ENCODE measurements at places on chromosomes 2 and 18. TPM values are rescaled to one million over a fixed set of nuclear protein-coding genes. Genes with fewer than 3 reads are reported as not detected.

Gene ABCG8
- not detected for total RNA-seq

Gene WIPF1
- total RNA-seq: 126 TPM

Gene ACMSD
- total RNA-seq: not detected

Gene TACR1
- total RNA-seq: under 0.01 TPM

Gene KHK
- total RNA-seq: 0.52 TPM

Gene MOCOS
- under 0.01 TPM for total RNA-seq

Gene NR4A2
- 83.3 TPM for total RNA-seq

Gene TTC32
- 42.2 TPM for total RNA-seq
